ENCODE measurements at places on chromosomes 7 and 10. TPM values are rescaled to one million over a fixed set of nuclear protein-coding genes. Genes with fewer than 3 reads are reported as not detected.
A peak's percentile ranks its signal among the peaks of the same experiment; 100 is the strongest.

The PLCE1 gene
- total RNA-seq = 0.33 TPM

The SPACDR gene
- under 0.01 TPM for total RNA-seq

DNA sequence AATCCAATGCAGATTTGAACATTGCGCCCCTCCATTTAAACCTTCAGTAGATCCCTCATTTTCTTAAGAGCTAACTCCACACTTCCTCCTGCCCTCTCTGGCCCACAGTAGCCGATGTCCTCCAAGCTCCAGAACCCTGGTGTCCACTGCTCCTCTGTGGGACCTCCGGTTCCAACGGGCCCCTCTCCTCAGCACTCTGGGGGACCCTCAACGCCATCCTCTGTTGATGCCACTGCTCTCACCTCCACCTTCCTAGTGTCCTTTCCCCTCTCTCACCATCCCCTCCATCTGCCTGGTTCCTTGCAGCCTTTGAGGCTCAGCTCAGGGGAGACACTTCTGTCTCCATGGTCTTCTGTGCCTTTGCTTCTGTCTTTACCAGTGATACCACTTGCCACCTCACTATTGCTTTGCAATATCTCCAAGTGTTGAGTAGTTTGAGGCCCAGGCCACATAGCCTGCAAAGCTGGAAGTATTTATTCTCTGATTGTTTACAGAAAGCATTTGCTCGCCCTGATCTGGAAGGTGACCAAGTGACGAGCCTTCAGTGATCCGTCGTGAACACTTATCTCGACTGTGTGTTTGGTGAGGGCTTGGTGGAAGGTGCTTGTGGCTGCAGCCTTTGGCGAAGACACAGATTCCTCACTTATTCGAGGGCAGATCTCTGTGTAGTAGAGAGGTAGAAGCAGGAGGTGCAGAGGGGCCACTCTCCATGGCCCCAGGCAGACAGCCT is 104.8 kb upstream of the SHH start:
- DNase-seq = peak; percentile 21

DNA sequence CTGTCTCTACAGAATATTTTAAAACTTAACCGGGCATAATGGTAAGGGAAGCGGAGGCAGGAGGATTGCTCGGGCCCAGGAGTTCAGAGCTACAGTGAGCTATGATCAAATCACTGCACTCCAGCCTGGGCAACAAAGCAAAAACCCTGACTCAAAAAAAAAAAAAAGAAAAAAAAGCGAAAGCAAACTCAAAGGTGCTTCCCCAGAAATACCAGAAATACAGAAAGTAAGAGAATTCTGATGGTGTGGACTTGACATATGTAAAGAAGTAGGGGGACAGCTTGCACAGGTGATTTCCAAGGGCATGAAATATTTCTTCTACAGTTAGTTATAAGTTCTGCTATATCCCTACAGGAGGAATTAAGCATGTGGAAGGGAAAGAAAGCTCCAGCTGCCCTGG is 69.7 kb upstream of the APBB1IP start:
- DNase-seq = no peak

DNA sequence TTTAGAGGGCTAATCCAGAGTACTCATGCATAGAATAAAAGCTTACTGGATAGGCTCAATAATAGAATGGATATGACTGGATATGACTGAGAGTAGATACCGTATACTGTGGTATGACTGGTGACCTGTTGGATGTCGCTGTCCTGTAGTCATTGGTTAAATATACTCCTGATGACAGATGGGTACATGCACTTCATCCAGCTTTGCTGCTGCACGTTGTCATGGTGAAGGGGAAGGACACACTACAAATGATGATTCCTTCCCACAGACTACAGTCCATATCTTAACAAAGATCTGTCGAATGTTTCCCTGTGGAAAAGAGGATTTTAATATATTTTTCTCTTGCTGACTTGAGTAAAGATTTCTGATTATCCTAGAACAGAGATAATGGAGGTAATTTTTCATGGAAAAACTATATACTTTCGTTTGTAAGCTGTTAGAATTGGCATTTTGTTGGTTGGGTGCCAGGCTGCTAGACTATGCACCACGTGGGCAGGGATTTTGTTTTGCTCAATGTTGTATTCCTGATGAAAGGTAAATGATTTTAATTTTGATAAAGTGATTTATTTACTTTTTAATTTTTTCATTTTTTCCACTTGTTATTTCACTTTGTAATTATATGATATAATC is 97.3 kb downstream of the PPP1R9A start:
- DNase-seq = peak; percentile 42

- no peak for DNase-seq
Observed at GRCh38 chr7:36217961-36218284, 64.9 kb downstream of the EEPD1 start.
